ENCODE measurements at places on chromosomes 2 and 18. TPM values are rescaled to one million over a fixed set of nuclear protein-coding genes. Genes with fewer than 3 reads are reported as not detected.

- DNase-seq = no peak
These were observed 65.7 kb downstream of the SPRED2 start for GRCh38 chr2:65366595-65367125.

- no peak for DNase-seq
These were observed 65.4 kb downstream of the EPAS1 start for GRCh38 chr2:46362667-46363012.

DNA sequence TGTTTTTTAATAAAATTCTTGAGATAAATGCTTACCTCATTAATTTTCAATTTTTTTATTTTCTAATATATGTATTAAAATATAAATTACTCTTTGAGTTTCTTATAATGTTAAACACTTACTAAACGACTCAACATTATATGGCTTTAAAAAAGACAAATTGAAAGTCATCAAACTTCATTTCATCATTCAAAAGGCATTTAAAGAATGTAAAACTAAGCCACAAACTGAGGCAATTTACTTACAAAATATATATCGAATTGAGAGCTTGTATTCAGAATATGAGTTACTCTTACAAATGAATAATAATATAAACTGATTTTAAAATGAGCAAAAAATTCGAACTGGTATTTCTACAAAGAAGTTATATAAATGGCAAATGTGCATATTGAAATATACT is 1262.2 kb upstream of the PIK3C3 start:
- DNase-seq = no peak

- DNase-seq = no peak
These were observed 121.4 kb downstream of the CTAGE1 start for GRCh38 chr18:22296304-22296703.

Gene VIL1
- 194 TPM for total RNA-seq

All from mucosa of descending colon (tissue), 3 donors.